ENCODE measurements at places on chromosomes 2 and 18.

GRCh38 chr2:208565690-208566416, 159.3 kb downstream of the PTH2R start:
- no peak for DNase-seq

GRCh38 chr18:74604774-74605173, 7.1 kb downstream of the ZNF407 start:
- no peak for DNase-seq

- peak; percentile 88 for DNase-seq
Observed at GRCh38 chr2:72415241-72415661, 267.6 kb upstream of the CYP26B1 start.

GRCh38 chr2:96843538-96844268, at the start of gene ANKRD23:
TSS of gene ANKRD23 (minus strand) at chr2:96844021. CDS start at chr2:96843992, 29 bp downstream.
- no peak for DNase-seq

DNA sequence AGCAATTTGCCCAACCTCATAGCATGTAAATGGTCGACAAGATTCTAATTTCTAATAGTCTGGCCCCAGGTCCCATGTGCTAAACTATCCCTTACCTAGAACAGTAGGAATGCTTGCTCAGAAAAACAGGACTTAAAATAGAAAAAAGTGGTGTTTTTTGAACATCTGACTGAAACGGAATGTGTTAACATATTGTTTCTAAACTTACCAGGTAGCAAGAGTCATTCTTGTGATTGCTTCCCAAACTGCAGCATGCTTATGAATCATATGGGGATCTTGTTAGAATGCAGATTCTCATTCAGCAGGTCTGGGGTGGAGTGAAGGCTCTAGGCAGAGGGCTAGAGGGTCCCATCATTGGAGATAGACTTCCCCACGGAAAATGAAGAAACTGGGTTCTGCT, 5.8 kb upstream of the SLC20A1 start:
- DNase-seq = no peak

- DNase-seq = no peak
Observed at GRCh38 chr2:79670198-79670597, 157.3 kb downstream of the CTNNA2 start.

GRCh38 chr2:38466876-38467767, 90.0 kb upstream of the ATL2 start:
- DNase-seq = no peak

- DNase-seq = no peak
Observed at GRCh38 chr18:80109676-80110078, 615 bp downstream of the ADNP2 start.

GRCh38 chr2:37602702-37603101, 68.7 kb downstream of the CDC42EP3 start:
- no peak for DNase-seq

- DNase-seq = no peak
Observed at GRCh38 chr2:53512071-53512826, 255.4 kb upstream of the CHAC2 start.

DNA sequence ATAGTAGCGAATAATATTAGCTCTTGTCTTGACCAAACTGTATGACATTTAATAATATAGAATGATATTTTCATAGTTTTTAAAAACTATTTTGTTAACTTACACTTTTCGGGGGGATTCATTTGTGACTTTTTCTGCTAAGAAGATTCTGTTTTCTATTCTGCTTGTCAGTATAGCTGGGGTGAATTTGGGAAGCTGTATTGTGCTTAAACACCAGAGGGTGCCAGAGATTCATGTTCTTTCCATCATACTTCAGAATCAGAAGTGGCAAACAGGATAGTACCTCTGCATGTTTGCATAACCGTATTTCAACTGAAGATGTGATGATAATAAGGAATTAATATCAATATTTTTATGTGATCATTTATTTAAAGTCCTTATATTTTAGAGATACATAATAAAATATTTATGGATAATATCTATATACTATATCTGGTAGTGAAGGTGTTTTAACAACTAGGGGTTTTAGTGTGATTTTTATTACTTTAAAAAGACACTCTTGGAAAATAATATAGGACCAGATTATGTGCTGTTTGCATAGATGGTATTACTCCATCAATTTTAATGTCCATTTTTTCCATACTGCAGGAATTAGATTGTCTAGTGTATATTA, 81.0 kb downstream of the TAF4B start:
- DNase-seq = no peak

GRCh38 chr2:173948842-173949241, 16.3 kb downstream of the SP3 start:
- DNase-seq = no peak

DNA sequence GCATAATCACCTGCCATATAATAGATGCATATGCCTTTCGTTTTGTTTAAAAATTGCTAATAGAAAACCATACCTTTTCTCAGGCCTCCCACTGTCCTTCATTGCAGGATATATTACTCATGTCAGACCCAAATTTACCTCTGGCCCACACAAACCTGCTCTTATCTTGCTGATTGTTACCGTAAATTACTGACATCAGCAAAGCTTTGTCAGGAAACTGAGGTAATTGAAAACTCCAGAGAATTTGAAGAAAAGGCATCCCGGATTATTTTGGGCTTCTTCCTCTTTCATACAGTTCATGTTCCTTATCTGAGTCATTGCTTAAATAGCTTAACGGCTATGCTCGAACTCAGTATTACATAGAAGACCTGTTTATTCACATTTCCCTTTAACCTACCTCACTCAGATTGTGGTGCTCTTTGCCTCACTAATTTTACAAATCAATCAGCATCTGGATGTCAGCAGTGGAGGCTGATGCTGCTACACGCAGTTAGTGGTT, 145.7 kb downstream of the ZEB2 start:
- no peak for DNase-seq

- no peak for DNase-seq
Observed at GRCh38 chr2:125491663-125492062, 1164.3 kb upstream of the GYPC start.

- no peak for DNase-seq
Observed at GRCh38 chr2:108200569-108200968, 39.2 kb upstream of the SULT1C3 start.

DNA sequence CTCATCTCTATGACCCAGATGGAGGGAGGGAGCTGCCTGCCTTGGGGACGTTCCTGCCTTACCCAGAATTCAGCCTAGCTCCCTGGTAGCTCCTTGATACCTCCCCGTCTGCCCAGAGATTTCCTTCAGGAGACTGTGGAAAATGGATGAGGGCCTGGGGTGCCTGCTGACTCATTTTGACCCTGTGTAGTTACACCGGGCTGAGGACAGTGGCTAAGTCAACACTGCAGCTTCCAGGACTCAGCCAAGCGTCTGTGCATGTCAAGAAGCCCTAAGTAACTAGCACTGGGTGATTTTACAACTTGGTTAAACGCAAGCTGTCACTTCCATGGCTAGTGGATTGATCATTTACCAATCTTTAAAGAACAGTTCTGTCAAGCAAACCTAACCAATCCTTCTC, 23.3 kb upstream of the EPAS1 start:
- DNase-seq = no peak

GRCh38 chr2:23561544-23561943, 176.6 kb downstream of the KLHL29 start:
- DNase-seq = no peak

DNA sequence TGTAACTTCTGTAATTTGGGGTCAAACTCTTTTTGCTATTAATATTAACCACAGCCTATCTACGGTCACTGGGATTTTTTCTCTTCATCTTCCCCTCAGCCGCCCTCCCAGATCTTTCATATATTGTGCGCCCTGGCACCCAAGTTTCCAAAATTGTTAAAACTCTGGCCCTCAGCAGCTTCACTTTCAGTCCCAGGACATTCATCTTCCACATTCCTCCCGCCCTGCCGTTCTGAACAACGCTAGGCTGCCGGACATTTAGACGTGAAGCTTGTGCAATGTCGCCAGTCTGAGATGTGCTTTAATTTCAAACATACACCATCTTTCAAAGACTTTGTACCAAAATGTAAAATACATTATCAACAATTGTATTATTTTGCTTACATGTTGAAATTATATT, 1.8 kb upstream of the TMEM18 start:
- no peak for DNase-seq

DNA sequence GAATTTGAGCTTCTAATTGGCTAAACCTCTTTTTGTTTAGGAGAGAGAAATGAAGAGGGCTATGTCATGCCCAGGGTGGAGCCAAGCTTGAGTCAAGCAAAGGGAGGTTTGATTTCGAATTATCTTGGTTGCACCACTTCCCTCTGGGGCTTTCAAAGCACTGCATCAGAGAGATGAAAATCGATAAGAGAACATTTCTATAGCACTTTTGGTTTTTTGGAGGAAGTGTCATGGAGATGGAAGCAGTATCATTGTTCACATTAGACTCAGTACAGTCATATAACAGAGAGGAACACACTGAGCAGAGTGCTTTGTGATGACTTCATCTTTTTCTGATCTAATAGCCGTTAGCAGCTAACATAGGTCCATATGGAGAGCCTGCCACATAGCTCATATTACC, 120.3 kb upstream of the UXS1 start:
- DNase-seq = no peak

DNA sequence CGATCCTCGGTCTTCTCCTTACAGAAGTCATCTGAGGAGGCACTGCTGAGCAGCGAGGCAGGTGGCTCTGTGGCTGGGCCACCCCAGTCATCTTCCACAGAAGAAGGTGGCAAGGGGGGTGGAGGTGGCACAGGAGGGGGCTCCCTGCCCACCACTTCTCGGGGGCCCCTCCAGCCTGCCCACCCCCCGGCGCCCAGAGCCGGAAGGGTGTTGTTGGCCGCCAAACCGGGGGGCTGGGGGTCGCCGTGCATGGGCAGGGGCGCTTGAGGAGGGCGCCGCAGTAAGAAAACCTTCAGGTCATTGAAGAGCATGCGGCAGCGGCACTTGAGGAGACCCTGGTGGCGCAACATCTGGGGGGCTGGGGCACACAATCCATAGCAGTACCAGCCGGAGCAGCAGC, 2.5 kb downstream of the MARCHF4 start:
- DNase-seq = no peak

DNA sequence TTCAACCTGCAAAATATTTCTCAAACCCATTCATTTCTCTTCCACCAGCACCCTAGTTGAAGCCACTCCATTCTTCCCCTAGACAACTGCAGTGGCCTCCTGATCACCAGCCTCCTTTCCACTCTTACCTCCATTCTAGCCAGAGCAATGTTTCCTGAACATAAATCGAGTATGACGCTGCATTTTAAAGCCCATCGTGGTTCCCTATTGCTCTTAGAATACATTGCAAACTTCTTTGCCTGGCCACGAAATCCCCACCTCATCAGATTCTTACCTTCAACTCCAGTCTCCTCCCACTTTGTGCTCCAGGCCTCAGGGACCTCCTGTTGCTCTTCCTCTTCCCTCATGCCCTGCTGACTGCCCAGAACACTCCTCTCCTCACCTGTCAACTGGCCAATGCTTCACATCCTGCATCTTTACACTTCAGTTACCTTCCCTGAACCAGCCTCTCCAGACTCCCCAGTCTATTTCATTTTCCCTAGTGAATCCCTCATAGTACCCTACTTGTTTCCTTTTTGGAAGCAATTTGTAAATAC, 176.5 kb upstream of the CTAGE1 start:
- no peak for DNase-seq

- DNase-seq = no peak
Observed at GRCh38 chr18:10935588-10935987, 213.8 kb downstream of the PIEZO2 start.

DNA sequence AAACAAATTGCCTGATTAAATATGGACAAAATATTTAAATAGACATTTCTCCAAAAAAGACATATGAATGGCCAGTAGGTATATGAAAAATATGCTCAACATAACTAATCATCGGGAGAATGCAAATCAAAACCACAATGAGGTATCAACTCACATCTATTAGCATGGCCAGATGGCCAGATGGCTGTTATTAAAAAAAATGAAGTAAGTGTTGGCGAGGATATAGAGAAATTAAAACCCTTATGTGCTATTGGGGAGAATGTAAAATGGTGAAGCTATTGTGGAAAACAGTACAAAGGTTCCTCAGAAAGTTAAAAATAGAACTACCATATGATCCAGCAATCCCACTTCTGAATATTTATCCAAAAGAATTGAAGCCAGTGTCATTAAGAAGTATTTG, 272.3 kb upstream of the ZNF804A start:
- no peak for DNase-seq

- DNase-seq = peak; percentile 30
Observed at GRCh38 chr2:177172034-177172880, 40.3 kb upstream of the HNRNPA3 start.

- no peak for DNase-seq
Observed at GRCh38 chr18:59907172-59907571, 7.4 kb downstream of the PMAIP1 start.

- DNase-seq = no peak
Observed at GRCh38 chr2:205733648-205734047, 51.3 kb downstream of the NRP2 start.

DNA sequence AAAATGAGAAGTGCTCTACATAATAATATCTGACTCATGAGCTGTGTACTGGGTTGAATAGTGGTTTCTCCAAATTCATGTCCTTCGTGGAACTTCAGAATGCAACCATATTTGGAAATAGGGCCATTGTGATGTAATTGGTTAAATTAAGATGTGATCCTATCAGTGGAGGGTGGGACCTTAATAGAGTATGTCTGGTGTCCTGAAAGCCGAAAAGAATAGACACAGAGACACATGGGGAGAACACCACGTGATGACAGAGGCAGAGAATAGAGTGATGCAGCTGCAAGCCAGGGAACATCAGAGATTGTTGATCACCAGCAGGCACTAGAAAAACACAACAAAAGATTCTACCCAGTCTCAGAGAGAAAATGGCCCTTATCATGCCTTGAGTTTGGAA, 310.1 kb downstream of the EXOC6B start:
- DNase-seq = no peak

DNA sequence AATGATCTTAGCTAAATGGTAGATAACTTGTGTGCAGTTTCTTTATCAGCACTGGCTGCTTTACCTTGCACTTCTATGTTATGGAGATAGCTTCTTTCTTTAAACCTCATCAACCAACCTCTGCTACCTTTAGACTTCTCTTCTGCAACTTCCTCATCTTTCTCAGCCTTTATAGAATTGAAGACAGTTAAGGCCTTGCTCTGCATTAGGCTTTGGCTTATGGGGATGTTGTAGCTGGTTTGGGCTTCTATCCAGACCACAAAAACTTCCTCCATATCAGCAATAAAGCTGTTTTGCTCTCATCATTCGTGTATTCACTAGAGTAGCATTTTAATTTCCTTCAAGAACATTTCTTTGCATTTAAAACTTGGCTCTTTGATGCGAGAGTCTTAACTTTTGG, 123.7 kb downstream of the PIK3C3 start:
- no peak for DNase-seq

- no peak for DNase-seq
Observed at GRCh38 chr2:128214866-128215460, 103.7 kb downstream of the HS6ST1 start.

DNA sequence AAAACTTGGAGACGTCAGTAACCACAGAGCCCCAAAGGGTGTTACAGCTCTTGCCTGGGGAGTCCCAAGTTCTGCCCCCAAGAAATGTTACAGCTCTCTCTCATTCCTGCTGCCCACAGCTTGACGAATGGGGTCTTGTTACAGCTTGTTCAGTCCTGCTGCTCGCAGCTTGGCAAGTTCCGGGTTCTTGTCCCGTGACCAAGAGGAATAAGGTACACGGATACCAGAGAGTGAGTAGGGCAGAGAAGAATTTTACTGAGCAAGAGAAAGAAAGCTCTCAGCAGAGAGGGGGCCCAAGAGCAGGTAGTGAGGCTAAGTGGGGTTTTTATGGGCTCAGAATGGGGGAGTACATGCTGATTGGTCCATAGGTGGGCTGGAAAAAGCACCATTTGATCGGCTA, 27.2 kb downstream of the SLC39A6 start:
- no peak for DNase-seq
